ENCODE measurements at places on chromosomes 13 and 19. TPM values are rescaled to one million over a fixed set of nuclear protein-coding genes. Genes with fewer than 3 reads are reported as not detected.
A peak's percentile ranks its signal among the peaks of the same experiment; 100 is the strongest.

DNA sequence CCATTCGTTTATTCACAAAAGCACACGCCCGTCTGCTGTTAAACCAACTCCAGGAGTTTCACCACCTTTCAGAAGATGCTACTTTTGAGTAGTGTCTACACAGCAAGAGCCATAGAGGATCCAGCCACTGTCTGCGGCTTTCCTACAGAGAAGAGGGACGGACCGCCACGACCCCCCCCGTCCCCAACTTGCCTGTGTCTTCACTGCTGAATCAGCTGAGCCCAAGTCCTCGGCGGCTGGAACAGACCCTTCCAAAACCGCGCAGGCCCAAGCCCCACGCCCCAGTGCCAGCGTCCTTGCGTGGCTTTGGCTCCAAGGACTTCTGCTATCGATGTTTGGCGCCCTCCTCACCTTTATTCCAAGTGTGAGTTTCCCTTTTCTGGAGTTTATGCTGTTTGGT, 65.1 kb downstream of the SPACA7 start:
- DNase-seq, result no peak

GRCh38 chr19:46732966-46733689, 12.7 kb upstream of the FKRP start:
- DNase-seq, result no peak

DNA sequence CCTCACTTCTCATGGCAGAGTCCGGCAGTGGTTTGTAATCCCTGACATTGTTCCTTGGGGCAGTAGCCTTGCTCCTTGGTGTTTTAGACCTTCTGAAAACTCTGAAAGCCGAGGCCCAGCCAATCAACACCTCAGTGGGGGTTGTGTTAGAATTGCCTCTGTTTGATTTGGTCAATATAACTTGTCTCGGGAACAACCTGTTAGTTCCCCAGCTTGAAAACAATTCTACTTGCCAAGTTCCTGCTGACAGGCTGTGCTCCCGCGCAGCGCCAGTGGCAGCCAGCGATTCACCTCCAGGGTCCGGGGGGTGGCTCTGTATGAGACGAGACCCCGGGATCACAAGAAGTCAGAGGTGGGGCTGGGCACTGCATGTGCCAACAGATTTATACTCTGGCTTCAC, 81.4 kb upstream of the MEDAG start:
- no peak for DNase-seq

GRCh38 chr19:9834307-9834725, 802 bp upstream of the PIN1 start:
- DNase-seq, result no peak

- DNase-seq, result peak; percentile 81
These were observed 5.6 kb downstream of the TLE6 start for GRCh38 chr19:2982983-2983350.

GRCh38 chr19:13974073-13974472, 21.8 kb downstream of the DCAF15 start:
- DNase-seq, result no peak

DNA sequence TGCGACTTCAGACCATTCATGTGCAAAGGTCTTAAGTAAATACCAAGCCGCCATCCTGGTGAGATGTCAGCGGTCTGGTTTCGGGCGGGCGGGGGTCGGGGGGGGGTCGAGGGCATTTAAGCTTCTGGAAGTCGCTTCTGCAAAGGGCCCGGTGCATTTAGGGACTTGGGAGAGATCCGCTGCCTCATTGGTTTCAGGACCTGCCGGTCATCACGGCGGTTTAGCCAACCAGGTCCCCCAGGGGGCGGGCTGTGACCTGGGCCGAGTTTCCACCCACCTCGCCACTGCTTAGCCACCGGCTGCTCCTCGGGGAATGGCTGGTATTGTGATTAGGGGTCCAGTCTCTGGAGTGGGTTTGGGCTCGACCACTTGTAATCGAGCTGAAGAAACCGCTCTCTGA, 7.8 kb downstream of the ANKLE1 start:
- DNase-seq, result peak; percentile 73

DNA sequence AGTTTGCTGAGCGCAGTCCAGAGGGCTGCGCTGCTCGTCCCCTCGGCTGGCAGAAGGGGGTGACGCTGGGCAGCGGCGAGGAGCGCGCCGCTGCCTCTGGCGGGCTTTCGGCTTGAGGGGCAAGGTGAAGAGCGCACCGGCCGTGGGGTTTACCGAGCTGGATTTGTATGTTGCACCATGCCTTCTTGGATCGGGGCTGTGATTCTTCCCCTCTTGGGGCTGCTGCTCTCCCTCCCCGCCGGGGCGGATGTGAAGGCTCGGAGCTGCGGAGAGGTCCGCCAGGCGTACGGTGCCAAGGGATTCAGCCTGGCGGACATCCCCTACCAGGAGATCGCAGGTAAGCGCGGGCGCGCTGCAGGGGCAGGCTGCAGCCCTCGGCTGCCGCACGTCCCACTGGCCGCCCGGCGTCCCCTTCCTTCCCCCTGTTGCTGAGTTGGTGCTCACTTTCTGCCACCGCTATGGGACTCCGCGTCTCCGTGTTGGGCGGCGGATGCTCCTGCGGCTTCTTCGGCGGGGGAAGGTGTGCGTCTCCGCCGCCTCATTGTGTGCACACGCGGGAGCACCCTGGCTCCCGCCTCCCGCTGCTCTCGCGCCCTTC, 772 bp downstream of the GPC6 start:
- DNase-seq, result no peak

DNA sequence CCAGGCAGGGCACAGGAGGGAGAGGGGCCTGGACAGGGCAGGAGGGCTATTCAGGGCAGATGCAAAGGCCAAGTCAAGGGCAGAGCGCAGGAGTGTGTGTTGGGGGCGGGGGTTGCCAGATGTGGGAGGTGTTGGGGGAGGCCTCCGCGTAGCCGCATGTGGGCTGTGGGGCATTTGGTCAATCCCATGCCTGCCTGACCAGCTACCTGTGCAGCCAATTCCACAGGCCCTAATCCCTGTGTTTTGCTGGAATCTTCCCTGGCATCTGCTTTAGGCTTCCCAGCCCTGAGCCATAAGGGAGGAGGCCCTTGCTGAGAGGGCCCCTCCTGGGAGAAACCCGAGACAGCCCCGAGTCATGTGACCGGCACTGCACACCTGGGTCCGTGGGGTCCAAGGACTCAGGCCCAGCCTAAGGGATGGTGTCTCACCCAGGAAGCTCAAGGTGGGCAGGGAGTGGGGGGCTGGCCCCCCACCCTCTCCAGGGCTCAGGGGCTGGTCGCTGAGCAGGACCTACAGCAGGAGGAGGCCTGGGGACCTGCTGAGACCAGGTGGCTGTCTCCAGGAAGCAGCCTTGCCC, 20.3 kb downstream of the RFX1 start:
- DNase-seq, result no peak

DNA sequence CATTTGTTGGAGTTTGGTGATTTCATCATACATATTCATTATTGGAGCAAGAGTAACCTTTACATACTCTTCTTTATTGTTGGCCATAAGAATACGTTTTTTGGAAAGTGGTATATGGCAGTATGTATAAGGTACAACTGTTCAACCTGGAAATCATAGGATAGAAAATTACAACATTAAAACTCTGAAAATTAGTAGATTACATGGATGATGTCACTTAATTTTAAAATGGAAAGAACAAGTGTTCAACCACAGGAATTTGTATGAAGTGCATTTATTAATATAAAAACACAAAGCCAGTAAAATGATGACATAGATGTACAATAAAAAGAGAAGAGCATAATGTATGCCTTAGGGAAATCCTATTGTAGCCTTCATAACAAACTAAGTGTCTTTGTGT, 7.3 kb upstream of the ZNF155 start:
- no peak for DNase-seq

- no peak for DNase-seq
These were observed 415.9 kb downstream of the FGF9 start for GRCh38 chr13:22086597-22087330.

DNA sequence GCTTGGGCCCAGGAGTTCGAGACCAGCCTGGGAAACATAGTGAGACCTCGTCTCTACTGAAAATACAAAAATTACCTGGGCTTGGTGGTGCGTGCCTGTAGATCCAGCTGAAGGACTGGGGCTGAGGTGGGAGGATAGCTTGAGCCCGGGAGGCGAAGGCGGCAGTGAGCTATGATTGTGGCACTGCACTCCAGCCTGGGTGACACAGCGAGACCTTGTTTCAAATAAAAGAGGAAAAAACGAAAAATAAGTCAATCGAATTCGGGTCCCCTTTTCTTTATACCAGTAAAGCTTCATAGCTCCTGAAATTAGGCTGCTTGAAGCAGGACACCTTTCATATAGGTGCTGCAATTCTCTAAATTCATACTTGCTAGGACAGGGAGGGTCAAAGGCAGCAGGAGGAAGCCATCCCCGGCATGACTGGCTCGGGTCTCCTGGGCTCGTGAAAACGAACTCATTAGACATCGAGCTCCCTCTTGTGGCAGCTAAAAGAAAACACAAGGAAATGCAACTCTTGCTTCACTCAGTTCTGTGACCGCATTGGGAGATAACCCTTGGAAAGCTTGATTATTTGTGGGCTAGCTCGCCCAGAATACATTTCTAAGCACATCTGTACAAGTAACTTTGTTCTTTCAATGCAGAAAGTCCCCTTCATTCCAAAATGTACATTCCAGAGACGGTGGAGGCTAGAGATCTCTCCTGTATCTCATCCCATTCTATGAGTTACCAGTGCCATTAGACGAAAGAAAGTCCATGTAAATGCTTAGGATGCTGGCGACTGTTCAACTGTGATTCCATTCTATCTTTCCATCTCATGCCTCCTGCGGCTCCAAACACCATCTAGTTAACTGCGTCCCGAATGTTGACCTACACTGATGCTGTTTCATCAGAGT, 16.8 kb downstream of the FPR2 start:
- peak; percentile 78 for DNase-seq

GRCh38 chr13:98524391-98524790, 52.5 kb downstream of the STK24 start:
- no peak for DNase-seq

- no peak for DNase-seq
These were observed 932.5 kb upstream of the MIR17HG start for GRCh38 chr13:90414691-90415596.

- DNase-seq, result no peak
These were observed 116.7 kb downstream of the KLF12 start for GRCh38 chr13:74017301-74018061.

DNA sequence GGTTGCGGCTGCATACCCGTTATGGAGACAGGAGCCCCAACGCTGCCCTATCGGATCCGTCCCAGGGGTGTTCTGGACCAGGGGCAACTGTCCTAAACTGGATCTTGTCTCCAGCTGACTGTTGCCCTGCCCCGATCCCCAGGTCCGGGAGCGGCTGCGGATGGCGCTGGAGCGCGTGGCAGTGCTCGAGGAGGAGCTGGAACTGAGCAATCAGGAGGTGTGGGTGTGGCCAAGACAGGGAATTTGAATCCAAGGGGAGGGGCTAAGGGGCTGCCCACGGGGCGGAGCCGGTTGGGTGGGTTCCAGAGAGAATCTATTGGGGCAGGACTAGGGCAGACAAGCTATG, 9.9 kb downstream of the PPFIA3 start:
- DNase-seq, result no peak

DNA sequence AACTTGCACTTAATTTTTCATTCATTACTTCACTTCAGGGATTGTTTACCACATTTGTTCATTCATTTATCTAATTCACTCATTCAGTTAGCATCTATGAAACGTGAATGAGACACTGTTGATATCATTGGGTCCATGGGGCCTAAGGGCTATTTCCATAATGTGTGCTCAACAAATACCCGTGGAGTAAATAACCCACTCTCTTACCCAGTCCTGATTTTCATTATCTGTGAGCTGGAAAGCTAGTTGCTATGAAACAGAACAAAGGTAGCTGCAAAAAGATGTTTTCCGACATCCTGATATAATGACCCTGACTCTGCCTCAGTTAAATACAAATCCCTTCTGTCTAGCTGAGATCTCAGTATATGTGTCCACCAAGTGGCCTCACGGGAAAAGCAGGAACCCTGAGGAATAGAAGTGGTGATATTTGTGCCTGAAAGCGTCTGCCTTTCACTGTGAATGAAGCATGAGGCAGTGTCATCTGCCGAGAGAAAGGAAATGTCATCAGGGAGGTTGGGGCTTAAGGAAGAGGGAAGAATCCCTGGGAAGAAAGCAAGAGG, 63.8 kb downstream of the SERTM1 start:
- no peak for DNase-seq

DNA sequence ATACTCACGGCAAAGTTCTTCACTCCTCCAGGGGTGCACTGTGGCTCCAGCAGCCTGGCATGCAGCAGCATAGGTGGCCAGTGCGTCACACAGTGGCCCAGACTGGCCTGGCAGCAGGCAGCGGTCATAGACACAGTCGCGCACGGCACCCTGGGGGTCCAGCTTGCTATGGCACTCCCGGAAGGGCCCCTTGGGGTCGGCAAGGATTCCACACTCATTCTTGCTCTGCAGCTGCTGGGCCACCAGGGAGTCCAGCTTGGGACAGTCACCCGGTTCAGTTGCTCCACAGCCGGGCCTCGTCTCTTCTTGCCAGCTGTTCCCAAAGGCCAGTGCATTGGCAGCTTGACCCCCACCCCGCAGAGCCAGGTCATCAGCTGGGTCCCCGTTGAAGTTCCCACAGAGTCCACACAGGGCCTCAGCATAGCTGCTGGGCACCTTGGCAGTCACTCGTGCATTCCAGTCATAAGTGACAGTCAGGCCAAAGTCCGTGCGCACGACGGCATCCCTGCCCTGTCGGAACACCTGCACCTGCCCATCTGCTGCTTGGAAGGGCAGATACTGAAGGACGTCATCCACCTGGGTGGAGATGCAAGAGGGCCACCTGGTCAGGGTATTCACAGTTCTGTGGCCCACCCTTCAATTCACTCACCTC, 20.6 kb downstream of the FCGBP start:
- no peak for DNase-seq

- DNase-seq, result no peak
These were observed 145.1 kb downstream of the EFNB2 start for GRCh38 chr13:106390367-106390766.

GRCh38 chr13:113091211-113091771, 14.3 kb upstream of the F7 start:
- DNase-seq, result no peak

- no peak for DNase-seq
These were observed 122.3 kb downstream of the B3GLCT start for GRCh38 chr13:31322026-31322425.

- no peak for DNase-seq
These were observed 8.7 kb upstream of the INSL3 start for GRCh38 chr19:17829855-17830566.

- DNase-seq, result no peak
These were observed 84.8 kb downstream of the PCDH17 start for GRCh38 chr13:57716295-57716694.

- DNase-seq, result no peak
These were observed 38.4 kb upstream of the RAP2A start for GRCh38 chr13:97395447-97396136.

Gene SBK3
- total RNA-seq, result 8.0 TPM

Gene ACP7
- total RNA-seq, result not detected

Gene TMEM86B
- total RNA-seq, result 1.7 TPM

Gene CD22
- 0.22 TPM for total RNA-seq

Gene CD33
- total RNA-seq, result 0.81 TPM

Gene GDF15
- total RNA-seq, result 0.56 TPM

Gene TMEM221
- not detected for total RNA-seq

Gene REEP6
- total RNA-seq, result 3.9 TPM

Gene PLK5
- not detected for total RNA-seq

Gene POLD1
- 12.4 TPM for total RNA-seq

Gene ZNF8
- total RNA-seq, result 4.4 TPM

Gene TEAD2
- 62.7 TPM for total RNA-seq

Gene RUBCNL
- total RNA-seq, result 2.8 TPM

Gene TEX101
- total RNA-seq, result not detected

Measured in heart right ventricle (tissue), 16 donors.